ENCODE measurements at places on chromosomes 3 and 15.

- DNase-seq = no peak
These were observed 48.8 kb downstream of the CD86 start for GRCh38 chr3:122103821-122104514.

- no peak for DNase-seq
These were observed 604.3 kb upstream of the CFAP20DC start for GRCh38 chr3:59654123-59654479.

DNA sequence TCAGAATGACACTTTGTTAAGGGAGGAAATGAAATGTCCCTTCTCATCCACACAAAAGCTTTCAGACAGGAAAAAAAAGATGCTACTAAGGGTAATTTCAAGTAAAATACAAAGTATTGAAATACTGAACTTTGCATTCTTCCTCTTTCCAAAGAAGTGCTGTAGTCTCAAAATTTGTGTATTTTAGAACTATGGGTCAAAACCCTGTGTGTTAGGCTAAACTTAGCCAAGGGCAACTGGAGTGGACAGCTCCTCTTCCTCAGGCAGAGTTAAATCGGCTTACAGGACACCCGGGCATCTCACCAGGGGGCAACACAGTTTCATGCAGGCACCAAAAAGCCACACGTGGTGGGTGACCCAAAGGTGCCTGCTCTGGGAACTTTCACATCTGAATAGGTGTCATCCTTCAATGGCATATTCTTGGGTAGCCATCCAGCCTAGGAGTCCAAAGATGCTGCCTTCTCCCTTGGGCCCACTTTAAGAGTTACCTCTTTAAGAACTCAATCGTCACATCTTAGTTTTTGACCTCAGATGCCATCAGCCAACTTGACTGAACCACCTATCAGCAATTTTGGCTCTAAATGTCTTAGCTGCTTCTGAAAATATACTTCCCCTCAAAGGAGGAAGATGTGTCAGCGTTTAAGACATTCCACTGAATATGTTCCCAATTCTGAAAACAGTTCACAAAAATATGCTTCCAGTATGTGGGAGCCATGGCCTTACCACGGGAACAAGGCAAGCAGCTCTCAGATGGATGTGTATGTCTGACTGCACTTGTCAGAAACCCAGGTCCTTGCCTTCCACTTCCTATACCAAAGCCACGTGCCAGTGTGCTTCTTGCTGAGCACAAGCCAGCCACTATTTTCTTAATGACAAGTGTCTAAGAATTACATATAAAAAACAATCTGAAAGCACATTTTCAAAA lies 32.2 kb upstream of the MUC13 start:
- DNase-seq = no peak

DNA sequence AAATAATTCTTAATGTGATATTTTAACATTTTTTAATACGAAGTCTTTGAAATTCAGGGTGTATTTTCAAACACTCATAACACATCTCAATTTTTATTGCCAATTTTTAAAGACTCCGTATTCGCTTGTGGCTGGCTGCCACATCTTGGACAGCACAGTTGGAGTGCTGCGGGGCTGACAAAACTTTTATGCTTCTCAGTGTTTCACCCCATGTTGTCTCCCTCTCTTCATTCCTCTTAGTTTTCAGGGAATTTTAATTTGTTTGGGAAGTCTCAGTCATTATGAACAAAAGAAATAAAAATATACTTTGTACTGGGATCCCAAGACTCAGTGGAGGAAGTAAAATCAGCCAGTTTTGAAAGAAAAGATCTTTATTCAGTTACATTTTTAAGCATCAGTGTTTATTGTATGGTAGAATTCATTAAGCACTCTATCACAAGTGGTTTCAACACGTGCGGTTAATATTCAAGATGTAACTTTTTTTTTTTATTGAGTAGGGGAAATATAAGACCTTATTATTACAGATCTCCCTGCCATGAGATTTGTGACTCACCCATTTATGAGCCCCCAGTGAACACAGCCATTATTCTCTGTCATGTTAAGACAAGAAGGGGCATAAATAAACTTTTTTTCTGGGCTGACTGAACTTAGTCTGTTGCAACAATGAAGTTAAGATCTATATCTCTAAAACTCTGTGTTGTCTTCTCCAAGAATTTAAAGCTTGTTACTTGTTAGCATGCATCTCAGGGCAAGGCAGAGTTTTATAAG lies 26.8 kb downstream of the KAT2B start:
- DNase-seq = no peak

GRCh38 chr3:134463676-134464063 lies 22.1 kb downstream of the ANAPC13 start:
- DNase-seq = no peak

- DNase-seq = no peak
These were observed 307.2 kb upstream of the TRIM42 start for GRCh38 chr3:140370686-140371085.

- DNase-seq = no peak
These were observed 8.4 kb upstream of the CD47 start for GRCh38 chr3:108099244-108099643.

DNA sequence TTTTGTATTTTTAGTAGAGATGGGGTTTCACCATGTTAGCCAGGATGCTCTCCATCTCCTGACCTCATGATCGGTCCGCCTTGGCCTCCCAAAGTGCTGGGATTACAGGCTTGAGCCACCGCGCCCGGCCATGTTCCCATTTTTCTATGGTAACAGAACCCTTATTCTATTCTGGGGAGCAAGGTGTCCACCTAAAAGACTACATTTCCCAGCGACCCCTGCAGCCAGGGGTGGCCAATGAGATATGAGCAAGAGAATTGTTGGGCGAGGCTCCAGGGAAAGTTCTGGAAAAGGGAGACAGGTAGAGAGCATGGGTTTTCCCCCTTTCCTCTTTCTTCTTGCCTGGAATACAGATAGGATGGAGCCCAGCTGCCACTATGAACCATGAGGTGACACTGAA lies 96.9 kb downstream of the LINGO1 start:
- no peak for DNase-seq

DNA sequence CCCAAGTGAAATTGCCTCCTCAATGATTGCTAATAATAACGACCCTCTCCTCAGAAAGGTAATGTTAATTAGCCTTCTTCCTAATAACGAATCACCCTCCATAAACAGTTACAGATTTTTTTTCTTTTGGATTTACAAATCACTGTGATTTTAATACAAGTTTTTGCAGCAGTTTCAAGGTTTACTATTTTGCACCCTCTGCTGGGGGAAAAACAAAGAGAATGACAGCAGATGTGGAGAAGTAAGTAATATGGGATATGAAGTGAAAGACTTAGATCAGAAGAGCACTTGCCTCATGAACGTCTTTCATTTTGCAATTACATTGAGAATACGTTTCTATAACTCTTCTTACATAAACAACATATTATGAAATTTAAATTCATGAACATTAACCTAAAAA lies 16.1 kb upstream of the CNTN3 start:
- DNase-seq = no peak

DNA sequence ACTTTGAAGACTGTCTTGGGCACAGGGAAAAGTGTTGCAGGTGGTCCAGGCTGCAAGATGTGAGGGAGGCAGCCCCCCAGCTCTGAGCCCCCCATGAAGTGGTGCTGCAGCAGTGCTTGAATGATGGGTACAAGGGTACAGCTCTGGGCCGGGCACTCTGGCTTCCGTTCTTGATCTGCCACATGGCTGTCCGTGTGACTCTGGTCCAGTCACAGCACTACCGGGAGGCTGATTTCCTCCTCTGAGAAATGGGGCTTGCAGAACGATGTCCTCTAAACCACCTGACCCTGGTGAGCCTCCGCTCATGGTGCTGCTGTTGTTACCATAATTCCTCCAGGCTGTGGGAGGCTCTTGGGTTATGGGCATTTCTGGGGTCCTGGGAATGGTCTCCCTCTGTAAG lies 75.1 kb downstream of the FBLN2 start:
- DNase-seq = no peak

DNA sequence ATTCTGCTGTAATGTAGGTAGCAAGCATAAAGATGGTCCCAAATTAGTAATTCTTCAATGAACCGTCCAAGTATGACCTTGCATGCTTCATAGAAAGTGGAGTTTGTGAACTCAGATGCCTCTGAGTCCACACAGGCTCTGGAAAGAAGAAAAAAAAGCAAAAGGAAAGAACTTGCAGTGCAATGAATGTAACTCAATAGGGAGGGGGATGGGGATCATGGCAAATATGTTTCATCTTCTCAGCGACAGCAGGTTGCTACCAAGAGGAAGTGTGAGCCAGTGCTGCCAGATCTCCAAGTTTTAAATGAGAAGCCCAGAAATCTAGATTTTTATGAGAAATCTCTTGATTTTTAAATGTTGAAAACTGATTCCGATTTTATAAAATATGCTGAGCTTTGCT lies 50.3 kb downstream of the IL20RB start:
- no peak for DNase-seq

DNA sequence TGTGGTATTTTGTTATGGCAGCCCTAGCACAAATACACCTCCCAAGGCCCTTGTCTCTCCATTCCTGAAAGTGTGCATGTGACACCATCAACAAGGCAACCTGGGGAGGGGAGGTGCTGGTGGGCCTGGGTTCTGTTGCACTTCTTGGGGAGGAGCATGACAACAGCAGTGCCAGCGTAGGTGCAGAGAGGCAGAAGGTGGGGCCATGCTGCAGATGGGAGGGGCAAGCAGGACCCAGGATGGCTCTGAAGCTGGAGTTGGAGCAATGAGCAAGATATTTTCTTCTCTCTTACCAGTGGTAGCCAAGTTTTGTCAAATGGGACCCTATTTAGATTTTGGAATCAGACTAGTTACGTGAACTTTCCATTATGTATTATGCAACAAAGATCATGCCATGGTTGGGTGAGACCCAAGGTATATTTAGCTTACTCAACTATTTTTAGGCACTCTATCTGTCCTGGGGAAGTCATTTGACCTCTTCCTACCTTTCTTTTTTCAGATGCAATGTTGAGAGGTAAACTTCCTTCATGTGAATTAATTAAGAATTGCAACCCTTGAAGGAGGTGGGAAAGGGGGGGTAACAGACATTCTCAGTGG lies 3.4 kb downstream of the FYCO1 start:
- DNase-seq = no peak

GRCh38 chr3:131238496-131238895 lies 143.1 kb upstream of the NUDT16 start:
- no peak for DNase-seq

All from frontal cortex (tissue), 4 donors.